ENCODE measurements at places on chromosomes 13 and 19.

DNA sequence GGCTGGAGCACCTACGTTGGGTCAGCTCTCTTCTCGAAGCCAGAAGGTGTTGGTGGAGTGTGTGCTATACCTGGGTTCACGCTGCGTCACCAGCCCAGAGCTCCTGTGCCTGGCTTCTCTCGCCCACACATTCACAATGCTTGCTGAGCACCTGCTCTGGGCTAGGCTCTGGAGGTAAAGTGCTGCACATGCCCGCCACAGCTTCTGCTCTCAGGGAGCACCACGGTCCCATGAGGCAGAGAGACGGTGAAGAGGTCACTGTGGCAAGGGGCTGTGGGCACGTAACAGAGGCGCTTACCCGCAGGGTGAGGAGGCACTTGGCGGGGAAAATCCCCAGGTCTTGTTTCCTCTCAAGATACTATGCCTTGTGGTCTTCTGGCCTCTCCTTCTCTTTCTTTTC lies 174.2 kb downstream of the TEX29 start:
- no peak for DNase-seq

GRCh38 chr19:22976248-22976647 lies 26.7 kb downstream of the ZNF728 start:
- no peak for DNase-seq

DNA sequence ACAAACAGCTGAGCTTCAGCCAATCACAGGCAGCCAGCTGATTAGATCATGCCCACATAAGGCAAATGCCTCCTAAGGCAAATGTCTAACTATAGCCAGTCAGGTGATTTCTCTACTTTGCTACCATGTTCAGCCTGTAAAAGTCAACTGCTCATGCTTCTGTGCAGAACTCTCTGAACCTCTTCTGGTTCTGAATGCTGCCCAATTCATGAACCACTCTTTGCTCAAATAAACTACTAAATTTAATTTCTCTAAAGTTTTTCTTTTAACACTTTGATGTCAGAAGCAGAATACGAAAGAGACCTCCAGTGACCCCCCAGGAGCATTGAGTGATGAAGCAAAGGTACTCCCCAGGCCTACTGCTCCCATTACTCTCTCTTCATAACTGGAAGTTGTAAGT lies 240.7 kb upstream of the IPO5 start:
- DNase-seq: no peak

- DNase-seq: no peak
Measured at GRCh38 chr19:38806371-38806770, 6.4 kb downstream of the LGALS4 start.

DNA sequence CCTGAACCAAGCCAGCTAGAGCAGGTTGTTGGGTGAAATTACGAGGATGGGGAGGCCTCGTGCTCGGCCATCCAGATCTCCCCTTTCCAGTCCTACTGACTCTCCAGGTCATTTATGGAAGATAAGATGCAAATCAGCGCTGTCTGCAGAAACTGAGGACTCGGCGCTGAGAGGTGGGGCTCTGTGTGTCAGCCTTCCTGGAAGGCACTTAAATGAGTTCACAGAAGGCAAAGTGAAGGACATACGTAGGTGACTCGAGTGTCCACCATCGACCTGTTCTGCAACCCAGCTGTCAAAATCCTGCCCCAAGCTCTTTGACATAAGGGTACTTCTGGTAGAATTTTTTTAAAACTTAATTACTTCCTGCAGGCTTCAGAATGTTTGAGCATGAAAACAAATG lies 86.4 kb downstream of the RAB20 start:
- no peak for DNase-seq
